CD4-positive, alpha-beta T cell treated with Interferon gamma for 1 hour (primary cell): ENCODE measurements at places on chromosomes 5 and 9.

GRCh38 chr9:112074250-112075008 lies 100.7 kb downstream of the SUSD1 start:
- DNase-seq, result peak; percentile 57

DNA sequence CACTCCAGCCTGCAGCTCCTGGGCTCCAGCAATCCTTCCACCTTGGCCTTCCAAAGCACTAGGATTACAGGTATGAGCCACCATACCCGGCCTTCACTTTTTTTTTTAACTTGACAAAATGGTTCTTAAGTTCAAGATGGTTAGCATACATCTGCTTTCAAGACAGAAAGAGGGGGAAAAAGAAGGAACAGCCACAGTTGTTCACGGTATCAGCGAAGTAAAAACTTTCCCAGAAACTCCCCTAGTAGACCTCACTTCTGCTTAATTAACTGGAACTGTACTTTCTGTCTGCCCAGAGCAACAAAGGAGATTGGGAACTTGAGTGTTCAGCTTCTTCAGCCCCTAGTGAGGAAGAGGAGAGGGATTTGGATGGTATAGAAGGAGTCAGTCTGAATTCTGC lies 116.7 kb downstream of the UGCG start:
- no peak for DNase-seq

DNA sequence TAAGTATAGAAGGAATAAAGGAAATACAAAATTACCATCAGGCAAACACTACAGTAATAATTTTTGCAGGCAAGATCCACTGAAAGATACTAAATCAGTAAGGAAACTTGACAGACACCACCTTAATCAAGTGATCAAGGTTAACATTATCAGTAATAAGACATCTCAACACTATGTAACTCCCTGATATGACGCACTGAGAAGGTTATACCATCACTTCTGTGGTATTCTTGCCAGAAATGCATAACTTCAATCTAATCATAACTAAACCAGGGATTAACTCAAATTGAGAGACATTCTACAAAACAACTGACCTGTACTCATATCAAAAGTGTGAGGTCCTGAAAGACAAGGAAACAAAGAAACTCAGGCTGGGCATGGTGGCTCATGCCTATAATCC lies 52.5 kb upstream of the GABRP start:
- DNase-seq, result no peak

DNA sequence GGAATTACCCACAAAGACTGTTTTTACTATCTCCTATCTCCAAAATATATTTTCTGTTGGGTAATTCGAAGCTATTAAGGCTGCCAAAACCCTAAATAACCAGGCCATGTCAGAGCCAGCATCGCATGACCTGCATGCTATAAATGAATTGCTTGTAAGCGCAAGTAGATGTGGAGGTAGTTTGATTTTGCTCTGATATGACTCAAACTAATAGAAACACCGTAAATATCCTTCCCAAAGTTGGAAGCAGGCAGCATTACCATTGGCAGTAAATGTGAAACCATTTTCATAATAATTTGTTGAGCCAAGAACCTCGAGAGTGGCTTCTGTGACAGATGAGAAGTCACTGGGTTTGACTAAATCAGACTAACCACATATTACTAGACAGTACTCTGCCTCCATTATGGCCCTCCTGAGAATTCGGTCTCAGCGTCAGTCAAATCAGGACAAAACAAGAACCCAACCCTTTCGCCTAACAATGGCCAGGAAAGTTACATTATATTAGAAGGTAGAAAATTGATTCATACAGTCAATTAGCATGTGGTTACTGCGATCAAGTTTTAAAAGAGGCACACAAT lies 289.8 kb downstream of the SPOCK1 start:
- no peak for DNase-seq

GRCh38 chr5:33756491-33756890 lies 135.3 kb downstream of the ADAMTS12 start:
- no peak for DNase-seq

GRCh38 chr9:130995086-130996011 lies 13.6 kb upstream of the LAMC3 start:
- peak; percentile 11 for DNase-seq

DNA sequence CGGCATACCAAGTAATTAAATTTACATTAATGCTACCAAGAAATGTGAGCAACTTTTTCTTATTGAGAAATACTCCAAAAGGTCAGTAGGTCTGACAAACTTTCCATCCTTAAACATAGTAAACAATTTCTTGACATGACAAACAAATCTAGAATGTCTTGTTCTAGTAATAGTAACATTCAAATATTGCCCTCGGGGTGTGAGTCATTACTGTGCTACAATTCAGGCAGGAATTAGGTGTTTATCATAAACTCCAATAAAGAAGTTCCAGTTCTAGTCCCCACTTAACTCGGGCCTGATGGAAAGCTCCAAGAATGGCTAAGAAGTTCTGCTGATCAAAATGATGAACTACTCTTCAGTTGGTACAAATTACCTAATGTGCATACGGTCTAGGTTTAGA lies 235.6 kb upstream of the TUSC1 start:
- DNase-seq, result no peak

DNA sequence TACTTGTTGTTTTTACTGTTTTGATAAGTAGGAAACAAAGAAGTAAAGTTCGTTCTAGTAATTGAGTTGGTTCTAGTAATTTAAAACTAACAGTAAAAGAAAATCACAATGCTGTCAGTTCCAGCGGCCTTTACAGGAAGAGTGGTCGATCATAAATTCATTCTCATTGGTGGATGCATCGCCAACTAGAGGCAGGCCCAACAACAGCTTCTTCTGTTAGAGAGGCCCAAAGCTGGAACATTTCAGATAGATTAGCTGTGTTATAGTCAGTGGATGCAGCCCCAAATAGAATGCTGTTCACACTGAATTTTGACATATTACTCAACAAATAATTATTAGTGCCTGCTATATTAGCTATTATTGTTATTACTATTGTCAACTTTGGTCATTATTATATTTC lies 80.8 kb downstream of the ARRDC3 start:
- DNase-seq, result no peak

DNA sequence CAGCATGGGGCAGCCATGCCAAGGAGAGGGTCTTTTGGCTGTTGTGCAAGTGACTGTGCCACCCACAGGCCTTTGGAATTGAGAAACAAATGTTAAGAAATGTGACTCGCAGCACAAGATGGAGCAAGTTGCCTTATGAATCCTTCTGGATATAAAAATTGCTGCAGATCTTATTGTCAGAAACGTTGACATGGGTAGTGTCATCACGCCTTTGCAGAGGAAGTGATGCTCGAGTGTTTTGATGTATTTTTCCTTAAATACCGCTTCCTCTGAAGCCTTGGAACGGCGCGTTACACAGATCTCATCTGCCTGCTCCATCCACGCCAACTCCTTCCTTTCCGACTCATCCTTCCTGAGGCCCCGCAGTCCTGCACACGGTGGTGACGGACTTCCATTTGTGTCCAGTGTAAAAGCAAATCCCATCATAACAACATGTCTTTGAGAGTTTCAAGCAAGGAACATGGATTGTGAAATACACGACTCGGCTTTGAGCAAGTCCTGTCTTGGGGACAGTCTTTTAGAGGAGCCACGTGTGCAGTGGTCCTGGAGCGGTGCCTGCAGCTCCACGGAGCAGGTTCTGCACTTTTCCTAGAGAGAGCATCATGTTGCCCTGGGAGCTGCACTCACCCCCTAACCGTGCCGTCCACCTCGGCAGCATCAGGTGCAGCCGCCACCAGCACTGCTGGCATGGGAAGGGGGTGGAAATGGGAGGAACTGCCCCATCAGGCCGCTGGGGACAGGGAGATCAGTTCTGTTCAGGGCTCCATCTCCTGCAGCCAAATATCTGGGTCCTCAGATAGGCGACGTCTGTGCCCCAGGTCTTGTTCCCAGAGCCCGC lies 15.1 kb downstream of the ROPN1L start:
- DNase-seq, result no peak

GRCh38 chr5:170805666-170806065 lies 22.1 kb downstream of the GABRP start:
- no peak for DNase-seq

DNA sequence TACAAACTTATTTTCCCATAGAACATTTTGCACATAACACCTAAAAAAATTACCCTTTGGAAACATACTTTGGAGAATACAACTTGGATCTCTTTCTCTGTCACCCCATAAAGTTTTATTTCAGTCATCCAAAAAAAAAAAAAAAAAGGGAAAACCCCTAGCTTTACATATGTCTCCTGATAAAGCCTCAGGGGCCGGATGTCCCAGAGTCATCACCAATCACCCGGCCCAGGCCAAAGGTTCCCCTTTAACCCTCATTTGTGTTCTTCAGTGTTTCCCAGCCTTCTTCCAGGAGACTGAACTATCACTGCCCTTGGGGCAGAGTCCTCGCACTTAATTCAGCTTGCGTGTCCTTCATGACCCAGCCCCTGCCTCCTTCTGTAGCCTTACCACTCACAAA lies 28.8 kb downstream of the ANXA6 start:
- DNase-seq, result no peak

DNA sequence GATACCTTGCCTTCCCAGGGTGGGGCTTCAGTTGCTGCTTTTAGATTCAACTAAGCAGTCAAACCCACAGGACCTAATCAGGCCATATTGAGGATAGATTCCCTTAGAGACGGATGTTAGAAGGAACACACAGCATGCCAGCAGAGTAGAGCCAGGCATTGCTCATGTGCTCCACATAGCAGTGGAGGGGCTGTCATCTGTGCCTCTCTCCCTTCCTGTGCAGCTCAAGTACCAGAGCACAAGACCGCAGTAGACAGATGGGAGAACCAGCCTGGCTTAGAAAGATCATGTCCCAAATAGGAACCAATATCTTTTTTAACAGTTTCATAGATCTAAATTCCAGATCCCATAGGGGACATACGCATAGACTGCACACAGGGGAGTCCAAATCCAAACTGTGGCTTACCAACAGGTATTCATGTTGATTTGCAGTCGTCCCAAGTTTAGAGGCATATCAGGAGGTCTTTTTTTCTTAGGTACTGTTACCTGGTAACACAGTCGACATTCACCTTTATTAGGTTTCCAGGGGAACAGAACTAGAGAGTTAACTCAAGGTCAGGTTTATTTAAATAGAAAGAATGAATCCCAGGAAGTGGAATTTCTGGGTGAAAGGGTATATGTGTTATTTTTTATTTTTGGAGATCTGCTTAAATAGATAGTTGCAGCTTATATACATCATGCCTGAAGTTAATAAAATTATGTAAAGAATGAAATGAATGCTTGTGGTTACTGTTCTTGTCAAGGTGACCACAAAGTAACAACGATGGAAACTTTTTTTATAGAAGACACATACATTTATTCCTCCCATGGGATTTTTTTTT lies 43.5 kb upstream of the PCAT7 start:
- DNase-seq, result no peak

DNA sequence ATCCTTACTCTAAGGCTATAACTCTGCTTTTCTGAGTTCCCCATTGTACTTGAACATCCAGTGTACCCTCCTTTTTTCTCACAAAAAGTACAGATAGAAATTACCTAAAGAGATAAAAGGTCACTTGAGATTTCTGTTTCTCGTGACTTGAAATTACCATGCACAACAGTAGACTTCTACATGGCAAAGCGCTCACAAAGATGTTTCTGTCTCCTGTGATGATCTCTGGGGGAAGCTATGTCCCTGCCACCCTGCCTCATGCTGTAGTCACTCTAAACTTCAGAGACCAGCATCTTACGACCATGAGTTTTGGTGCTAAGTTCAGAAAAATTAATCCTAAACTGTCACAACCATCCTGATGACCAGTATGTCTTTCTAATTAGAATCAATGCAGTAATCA lies 36.2 kb downstream of the NFIB start:
- no peak for DNase-seq

DNA sequence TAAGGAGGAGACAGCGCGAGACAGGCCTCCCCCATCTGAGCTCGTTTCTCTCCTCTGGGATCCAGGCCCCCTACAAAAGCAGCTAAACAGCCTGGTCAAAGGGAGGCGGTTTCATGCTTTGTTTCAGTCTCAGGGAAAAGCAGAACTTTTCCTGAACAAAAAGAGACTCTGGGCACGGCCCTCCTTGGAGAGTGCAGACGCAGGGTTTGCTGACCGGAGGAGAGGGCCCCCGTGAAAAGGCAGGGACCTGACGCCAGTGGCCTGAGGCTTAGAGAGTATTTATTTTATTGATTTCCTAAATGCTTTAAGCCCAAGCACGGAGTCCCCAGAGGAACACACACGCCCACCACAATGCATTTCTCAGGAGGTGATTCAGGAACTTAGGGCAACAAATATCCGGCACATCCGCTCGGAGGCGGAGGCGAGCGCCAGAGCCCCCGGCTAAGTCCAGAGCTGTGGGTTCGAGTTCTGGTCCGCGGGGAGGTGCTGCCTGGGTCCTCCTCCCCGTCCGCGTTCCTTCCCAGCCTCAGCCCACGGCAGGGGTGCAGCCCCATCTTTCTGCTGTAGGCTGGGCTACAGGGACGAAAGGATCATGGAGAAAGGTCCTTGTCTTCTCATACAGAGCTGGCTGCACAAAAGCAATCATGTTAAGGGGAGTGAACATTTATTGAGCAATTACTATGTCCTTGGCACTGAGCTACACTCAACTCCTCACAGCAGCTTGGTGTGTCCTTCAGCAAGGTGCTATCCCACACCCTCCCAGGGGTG lies 40.0 kb downstream of the PTGES start:
- DNase-seq, result no peak

DNA sequence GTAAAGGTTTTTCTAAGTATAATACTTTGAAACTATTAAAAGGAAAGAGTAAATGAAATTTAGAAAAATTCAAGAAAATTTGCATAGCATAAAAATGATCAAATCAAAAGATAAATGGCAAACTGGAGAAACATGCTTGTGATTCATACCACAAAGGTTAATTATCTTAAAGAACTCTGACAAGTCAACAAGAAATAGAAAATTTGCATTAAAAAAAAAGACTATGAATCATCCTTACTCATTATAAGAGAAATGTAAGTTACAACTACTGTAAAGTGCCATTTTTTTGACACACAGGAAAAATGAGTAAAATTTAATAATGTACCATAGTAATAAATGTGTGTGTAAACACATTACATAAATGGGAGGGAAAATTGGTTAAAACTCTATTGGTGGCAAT lies 624.4 kb upstream of the C9orf72 start:
- DNase-seq, result no peak

DNA sequence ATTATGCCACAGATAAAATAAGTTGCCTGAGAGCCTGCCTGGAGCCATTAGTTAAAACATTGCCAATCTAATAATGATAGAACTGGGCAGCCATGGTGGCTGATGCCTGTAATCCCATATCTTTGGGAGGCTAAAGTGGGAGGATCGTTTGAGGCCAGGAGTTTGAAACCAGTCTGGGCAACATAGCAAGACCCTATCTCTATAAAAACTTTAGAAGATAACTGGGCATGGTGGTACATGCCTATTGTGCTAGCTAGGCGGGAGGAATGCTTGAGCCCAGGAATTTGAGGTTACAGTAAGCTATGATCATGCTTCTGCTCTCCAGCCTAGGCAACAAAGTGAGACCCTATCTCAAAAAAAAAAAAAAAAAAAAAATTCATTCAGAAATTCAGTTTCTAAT lies 52.6 kb downstream of the RAI14 start:
- DNase-seq, result no peak
